ENCODE measurements at places on chromosomes 3 and 15.

- no peak for DNase-seq
Observed at GRCh38 chr3:31448035-31448881, 84.5 kb upstream of the STT3B start.

- DNase-seq, result no peak
Observed at GRCh38 chr15:76787273-76787672, 117.9 kb downstream of the SCAPER start.

DNA sequence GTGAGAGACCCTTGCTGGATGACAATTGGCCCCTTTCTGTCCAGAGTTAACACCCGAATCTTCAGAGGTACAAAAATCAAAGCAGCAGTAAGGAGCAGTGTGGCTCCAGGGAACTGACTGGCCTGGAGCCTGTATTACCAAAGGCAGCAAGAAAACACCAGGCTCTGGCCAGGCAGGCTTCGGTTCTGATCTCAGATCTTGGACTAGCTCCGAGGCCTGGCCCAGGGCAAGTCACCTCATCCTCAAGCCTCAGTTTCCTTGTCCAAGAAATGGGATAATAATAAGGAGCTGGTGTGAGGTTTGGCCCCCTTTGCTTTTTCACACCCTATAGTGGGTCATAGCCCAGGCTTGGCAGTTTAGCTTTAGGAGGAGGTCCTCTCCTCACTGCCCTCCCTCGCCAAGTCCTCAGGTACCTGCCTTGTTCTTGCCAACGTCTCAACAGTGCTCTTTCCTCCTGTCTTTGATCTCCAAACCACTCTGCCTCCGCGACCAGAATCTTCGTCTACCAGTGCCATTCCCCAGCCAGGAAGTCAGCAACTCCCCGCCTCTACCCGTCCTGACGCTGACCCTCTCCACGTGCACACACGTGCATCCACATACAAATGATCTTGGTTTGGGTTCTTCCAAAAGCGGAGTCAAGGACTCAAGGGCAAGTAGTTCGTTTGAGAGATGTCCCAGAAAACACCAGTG lies 82.6 kb upstream of the TLE3 start:
- no peak for DNase-seq

- DNase-seq, result no peak
Observed at GRCh38 chr3:4735243-4735642, 242.1 kb downstream of the ITPR1 start.

GRCh38 chr3:178685591-178685906 lies 149.3 kb downstream of the KCNMB2 start:
- no peak for DNase-seq

DNA sequence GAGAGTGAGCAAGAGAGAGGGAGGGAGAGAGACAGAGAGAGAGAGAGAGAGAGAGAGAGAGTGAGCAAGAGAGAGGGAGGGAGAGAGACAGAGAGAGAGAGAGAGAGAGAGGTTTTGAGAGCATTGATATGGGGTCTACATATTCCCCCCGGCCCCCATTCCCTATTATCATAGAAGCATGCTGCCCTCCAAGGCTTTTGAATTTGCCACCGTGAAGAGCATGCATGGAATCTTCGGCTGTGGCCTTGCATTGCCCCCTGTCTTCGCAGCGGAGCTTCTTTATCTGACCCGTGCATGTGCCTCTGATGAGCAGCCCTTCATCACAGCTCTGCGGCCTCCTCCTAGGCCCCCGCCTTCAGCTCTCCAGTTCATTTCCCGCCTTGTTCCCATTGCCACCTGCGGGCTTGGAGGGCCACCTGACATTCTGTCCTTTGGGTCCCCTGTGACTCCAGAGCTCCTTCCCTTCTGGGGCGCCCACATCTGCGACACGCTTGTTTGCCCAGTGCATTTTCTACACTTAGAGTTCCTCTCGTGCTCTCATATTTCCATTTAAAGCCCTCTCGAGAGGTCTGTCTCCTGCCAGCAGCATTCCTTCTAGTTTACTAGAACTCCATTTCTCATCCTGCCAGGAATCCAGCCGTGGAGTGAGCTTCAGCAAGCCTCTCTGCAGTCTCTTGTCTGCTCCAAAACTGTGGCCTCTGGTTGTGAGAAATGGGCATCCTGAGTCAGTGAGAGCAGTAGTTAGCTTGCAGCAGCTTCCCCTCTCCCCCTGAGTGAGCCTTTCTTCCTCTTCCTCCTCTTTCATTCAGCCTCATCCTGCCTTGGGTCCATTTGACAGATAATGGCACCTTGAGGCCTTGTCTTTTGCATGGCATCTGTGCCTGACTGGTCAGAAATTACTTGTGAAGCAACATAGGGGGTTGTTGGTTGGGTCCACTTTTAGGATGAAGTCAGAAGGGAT lies 25.3 kb downstream of the LPP start:
- no peak for DNase-seq

- DNase-seq, result no peak
Observed at GRCh38 chr3:72196377-72196929, 411.5 kb upstream of the PROK2 start.

DNA sequence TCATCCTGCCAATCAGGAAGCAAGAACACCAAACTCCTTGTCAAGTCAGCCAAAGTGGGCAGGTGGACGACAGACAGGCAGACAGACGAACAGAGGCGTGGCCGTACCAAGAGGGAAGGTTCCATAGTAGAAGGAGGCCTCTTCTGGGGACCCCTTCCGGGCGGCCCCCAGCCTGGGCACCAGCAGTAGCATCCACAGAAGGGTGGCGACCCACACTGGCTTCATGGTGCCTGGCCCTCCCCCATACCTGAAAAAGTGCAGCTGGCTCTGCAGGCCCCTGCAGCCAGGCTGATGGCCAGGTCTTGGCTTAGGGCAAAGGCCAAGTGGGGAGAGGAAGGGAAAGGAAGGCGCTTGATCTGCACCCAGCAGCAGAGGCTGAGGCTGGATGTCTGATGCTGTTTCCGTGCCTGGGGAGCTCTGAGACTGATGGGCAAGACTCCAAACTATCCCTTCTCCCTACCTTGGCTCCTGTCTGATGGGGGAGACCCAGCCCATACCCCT lies 607 bp downstream of the LCTL start:
- no peak for DNase-seq

- no peak for DNase-seq
Observed at GRCh38 chr3:42139621-42140453, 48.7 kb downstream of the TRAK1 start.

Measured in substantia nigra (tissue), 51 donors.